Left kidney (tissue), 8 donors: ENCODE measurements at places on chromosomes 1 and 21.
A peak's percentile ranks its signal among the peaks of the same experiment; 100 is the strongest.

GRCh38 chr21:42423685-42424084, 20.0 kb downstream of the UBASH3A start:
- no peak for DNase-seq

DNA sequence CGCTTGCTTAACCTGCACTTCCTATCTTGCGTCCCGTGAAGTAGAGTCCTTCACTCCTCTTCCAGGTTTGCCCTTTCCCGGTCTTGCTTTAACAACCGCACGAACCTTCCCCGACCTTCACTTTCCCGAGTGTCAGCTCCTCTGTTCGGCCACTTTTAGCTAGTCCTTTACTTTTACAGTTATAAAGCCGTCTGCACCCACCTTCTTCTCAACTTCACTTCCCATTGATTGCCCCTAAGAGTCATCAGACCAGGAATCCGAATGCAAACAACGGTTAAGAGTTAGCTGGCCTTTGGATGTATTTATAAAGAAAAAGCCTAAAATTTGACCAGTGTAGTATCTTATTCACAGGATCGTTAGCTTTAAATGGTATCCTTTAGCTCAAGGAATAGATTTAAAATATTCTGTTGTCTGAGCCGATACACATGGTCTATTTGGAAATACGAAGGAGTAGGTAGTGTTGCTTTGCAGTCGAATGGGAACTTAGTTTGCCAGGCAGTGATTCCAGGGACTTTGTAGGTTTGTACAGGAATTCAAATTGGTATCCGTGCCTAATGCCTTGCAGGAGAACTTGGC, 1.4 kb downstream of the PPP2R5A start:
- DNase-seq, result no peak

DNA sequence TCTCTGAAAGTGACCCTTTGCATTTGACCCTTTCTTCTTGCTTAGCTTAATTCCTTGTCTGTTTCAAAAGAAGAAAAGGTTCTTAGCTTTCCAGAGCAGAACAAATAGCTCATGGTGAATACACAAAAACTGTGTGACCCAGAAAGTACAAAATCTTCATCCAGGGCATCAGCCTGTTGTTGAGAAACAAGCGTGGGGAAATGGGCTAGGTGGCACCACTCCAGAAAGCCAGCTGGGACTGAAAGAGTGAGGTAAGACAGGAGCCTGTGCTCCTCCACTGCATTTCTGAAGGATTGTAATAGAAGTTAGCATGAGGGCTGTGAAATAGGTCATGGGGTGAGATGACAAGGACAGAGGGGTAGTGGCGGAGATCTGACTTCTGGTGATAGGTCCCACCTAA, 45.8 kb downstream of the CYP2J2 start:
- no peak for DNase-seq

DNA sequence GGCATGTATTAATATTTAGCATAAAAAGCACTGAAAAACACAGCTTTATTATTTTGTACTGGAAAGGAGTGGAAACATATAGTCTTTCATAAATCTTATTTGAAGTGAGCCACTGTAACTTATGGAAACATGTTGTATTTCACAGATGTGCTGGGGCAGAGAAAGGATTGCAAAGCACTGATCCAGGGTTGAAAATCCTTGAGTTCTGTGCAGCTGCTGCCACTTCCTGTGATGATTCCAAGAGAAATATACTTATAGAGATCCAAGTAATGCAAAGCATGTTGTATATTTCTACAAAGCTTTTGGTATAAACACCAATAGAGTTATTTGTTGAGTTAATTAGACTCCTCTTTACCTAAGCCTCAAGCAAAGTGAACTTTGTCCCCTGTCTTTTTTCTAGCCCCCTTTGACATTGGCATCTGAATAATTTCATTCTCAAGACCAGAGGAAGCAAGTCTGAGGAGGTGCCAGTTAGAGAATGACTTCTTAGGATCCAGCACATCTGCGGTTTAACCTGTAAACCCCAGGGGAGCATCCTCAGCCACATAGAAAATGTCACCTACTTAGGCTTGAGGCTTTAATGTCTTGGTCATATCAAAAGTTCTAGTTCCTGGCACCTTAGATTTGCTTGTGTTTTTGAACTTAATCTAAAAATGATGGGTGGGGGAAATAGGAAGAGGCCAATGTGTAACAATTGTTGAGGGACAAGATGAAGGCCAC, 173.3 kb downstream of the FASLG start:
- no peak for DNase-seq

GRCh38 chr1:178962853-178963711, 62.6 kb upstream of the FAM20B start:
- no peak for DNase-seq

DNA sequence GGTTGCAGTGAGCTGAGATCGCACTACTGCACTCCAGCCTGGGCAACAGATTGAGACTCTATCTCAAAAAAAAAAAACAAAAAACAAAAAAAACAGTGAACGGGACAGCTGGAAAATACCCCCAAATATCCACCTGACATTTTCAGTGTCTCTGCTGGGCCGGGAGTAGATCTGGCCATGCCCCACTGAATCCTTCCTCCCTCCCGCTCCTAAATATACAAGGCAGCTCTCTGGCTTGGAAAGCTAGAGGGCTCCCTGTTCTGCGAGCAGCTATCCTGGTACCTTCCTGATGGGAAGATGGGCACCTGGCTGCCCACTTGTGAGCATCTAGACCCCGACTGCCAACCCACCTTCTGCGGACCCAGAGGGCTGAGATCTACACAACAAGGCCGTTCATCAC, 21.4 kb downstream of the SPSB1 start:
- peak; percentile 32 for DNase-seq

- no peak for DNase-seq
Measured at GRCh38 chr1:114368560-114369255, 142.3 kb downstream of the TRIM33 start.

DNA sequence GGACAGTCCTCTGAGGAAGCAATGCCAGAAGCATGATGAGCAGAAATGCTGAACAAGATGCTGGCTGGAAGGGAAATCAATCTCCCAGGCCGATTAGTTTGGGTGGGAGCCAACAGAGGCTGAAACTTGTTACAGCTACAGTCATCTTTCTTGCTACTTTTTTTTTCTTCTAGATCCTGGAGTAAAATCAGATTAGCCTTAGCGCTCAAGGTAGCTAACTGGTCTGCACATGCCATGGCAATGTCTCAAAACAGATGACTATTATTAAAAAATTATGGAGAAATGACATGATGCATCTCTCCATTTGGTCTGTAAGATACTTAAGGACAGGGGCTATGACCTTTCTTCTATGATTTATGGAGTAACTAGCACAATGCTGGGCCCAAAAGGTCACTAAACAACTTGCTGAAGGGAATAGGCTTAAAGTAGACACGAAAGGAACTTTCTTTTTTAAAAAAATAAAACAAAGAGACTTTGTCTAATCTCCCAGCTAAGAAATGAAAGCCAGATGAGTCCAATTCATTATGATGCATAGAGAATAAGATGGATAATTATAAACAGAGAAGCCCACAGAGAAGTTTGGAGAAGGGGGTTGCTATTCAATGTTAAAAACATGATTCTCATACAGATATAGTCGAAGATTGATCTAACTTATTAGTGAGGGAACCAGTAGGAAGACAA, 42.5 kb downstream of the UTP25 start:
- DNase-seq, result no peak

GRCh38 chr1:33001282-33001681, 35.4 kb downstream of the AK2 start:
- DNase-seq, result no peak

DNA sequence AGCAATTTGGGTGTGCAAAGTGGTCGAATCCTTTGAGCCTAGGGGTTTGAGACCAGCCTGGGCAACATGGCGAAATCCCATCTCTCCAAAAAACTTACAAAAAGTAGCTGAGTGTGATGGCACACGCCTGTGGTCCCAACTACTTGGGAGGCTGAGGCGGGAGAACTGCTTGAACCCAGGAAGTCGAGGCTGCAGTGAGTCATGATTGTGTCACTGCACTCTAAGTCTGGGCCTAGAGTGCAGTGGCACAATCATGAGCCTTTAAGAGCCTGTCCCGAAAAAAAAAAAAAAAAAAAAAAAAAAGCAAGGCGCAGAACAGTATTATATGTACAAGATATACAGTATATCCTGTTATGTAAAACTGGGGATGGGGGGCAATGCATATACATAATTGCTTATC, 25.1 kb upstream of the HTR1D start:
- no peak for DNase-seq

DNA sequence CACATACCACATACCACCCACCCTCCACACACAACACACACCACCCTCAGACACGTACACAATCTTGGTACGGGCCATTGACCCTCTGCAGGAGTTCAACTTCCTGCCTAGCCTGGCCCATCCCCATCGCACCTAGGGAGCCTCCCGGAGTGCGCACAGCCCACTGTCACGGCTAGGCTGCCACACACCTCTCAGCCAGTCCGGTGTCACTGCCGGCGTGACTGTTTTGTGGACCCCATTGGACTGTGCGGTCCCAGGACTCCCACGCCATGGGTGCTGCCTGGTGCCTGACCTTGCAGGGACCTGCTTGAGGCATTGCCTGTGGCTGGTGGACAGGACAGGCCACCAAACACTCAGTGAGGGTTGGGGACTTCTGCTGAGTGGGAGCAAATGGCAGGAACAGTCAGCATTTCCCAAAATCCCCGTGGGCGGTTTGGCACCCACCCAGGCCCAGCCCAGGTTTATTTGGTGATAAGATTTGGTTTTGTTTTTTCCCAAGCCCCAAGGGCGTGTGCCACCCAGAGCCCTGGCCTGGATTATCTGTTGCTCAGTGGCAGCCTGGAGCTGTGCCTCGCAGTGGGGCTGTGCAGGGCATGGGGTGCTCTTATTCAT, 27.7 kb downstream of the RAB7B start:
- DNase-seq, result no peak

GRCh38 chr1:82245345-82246014, 444.7 kb downstream of the ADGRL2 start:
- no peak for DNase-seq

- DNase-seq, result no peak
Measured at GRCh38 chr1:53730224-53730865, 8.6 kb downstream of the GLIS1 start.

- peak; percentile 47 for DNase-seq
Measured at GRCh38 chr1:233086961-233087881, 136.8 kb downstream of the NTPCR start.

DNA sequence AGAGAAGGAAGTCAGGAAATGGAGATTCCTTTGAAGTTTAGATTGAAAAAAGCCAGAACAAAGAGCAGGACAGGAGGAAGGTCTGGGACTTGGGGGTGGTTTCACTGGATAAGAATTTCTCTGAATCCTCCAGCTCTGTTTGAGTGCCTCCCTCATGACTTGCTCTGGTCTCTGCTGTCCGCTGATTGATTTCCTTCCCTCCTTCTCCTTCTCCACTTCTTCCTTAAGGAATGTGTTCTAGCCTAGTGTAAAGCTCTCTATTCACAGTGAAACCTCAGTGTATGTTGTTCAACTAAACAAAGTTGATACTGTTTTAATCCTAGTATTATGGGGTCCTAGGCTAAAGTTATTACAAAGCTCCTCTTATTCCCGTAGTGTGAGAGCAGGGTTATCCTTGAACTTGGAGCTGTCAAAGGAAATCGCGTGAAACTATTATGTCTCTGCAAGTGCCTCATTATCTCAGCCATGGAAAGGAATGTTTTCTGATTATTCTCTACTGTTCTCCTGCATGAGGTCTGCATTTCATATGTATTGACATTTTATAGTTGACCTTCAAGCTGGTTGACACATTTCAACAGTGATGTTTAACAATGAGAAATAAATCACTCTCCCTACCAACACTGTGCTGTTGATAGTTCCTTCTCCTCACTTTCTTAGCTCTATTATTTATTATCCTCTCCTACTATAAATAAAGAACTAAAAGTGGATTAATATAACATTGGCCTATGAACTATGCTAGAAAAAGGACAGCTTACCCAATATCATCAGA, 82.7 kb upstream of the KCTD3 start:
- no peak for DNase-seq

- DNase-seq, result no peak
Measured at GRCh38 chr1:159900755-159901360, 893 bp upstream of the CFAP45 start.

GRCh38 chr21:14115646-14116045, 95.1 kb downstream of the LIPI start:
- no peak for DNase-seq

DNA sequence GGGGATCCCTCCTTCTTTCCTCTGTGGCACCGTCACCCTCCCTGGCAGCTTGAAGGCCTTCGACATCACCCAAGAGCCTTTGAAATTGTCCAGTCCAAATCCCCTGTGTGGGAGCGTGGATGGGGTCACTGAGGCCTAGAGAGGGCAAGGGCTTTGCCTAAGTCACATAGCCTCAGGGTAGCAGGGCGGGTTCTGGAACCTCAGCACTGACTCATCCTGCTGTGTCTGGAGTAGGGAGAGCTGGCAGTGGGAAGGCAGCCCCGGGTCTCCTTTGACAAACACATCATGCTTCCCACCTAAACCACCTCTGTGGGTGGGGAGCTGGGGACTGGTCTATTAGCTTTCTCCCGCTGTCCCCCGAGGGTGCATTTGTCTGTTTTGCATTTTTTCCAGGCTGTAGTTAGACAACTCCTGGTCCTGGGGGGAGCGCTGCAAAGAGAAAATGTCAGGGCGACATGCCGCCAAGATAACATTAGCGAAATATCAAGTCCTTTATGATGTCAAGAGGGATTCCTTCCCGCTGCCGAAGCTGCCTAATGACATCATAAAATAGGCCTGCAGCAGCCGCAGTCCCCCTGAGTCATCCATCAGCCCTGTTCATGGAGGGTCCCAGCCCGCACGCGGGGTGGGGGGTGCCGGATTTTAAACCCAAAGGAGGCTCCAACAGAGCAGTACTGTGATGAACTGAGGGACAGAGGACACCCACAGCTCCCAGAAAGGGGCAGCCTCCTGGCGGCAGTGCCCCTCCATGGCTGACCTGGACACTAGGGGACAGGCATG, 77.0 kb upstream of the POU3F1 start:
- no peak for DNase-seq

DNA sequence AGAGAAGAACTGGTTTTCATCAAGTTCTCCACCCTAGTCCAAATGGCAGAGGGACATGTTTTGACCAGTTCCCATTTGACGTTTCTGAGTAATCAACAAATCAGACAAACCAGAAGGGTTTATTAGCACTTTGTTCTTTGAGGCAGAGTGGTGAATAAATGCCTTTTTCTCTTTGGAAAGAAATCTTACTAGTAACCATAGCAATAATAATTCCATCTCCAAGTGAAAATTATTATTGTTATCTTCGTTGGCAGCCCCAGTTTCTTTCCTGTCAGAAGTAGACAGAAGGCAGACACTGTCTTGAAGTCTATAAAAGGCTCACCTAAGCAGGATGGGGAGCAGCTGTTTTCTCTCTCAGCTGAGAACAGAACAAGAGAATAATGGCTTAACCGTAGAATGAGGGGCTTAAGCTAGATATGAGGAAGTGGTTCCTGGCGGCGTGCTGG, 391.6 kb downstream of the PBX1 start:
- DNase-seq, result no peak
